ENCODE measurements at places on chromosomes 7 and 10.

DNA sequence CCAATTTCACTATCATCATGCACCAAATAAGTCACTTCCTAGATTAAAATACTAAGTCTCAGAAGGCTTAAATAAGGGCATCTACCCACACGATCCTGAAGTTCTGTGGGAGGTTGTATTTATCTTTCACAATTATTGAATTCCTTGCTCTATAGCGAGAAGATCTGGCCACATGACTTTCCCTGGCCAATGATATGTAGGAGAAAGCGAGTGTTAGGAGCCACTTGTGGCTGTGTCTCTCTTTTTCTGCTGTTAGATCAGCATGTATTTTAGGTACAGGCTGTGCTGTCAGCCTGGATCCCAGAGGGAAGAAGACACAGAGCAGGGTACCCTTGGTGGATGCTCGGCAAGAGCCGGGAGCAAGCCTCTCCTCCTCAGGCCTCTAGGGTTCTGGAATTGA lies 131.3 kb upstream of the DPP6 start:
- no peak for DNase-seq

DNA sequence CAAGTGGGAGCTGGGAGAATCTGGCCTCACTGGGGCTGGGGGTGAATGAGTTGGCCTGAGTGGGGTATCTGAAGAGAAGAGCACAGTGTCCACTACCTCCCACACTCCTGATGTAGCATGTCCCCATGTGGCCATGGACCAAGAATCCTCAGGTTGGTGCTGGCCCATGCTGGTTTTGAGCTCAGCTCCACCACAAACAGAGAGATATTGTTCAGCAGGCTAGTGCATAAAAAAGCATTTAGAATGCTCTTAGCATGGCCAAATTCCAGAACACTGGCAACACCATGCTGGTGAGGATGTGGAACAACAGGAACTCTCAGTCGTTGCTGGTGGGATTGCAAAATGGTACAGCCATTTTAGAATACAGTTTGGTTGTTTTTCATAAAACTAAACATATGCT lies 61.4 kb downstream of the FRMPD2 start:
- DNase-seq, result no peak

DNA sequence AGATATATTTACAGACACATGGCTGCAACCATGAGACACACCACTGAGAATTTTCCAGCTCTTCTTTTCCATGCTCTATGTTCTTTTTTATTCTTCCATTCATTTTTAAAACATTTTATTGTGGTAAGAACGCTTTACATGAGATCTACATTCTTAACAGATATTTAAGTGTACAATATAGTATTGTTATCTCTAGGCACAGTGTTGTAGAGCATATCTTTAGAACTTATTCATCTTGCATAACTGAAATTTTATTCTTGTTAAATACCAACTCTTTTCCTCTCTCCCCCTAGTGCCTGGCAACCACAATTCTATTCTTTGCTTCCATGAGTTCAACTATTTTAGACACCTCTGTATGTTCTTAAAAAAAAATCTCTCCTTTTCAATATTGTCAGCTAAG lies 67.1 kb upstream of the HABP2 start:
- DNase-seq, result no peak

GRCh38 chr10:69567920-69568319 lies 5.3 kb downstream of the NEUROG3 start:
- peak; percentile 26 for DNase-seq

- no peak for DNase-seq
These were observed 16.9 kb upstream of the ADGRA1 start for GRCh38 chr10:133070810-133071209.

- no peak for DNase-seq
These were observed 380.8 kb upstream of the LRGUK start for GRCh38 chr7:133746305-133746704.

GRCh38 chr10:127905848-127906261 lies 1.0 kb upstream of the PTPRE start:
- DNase-seq, result no peak

DNA sequence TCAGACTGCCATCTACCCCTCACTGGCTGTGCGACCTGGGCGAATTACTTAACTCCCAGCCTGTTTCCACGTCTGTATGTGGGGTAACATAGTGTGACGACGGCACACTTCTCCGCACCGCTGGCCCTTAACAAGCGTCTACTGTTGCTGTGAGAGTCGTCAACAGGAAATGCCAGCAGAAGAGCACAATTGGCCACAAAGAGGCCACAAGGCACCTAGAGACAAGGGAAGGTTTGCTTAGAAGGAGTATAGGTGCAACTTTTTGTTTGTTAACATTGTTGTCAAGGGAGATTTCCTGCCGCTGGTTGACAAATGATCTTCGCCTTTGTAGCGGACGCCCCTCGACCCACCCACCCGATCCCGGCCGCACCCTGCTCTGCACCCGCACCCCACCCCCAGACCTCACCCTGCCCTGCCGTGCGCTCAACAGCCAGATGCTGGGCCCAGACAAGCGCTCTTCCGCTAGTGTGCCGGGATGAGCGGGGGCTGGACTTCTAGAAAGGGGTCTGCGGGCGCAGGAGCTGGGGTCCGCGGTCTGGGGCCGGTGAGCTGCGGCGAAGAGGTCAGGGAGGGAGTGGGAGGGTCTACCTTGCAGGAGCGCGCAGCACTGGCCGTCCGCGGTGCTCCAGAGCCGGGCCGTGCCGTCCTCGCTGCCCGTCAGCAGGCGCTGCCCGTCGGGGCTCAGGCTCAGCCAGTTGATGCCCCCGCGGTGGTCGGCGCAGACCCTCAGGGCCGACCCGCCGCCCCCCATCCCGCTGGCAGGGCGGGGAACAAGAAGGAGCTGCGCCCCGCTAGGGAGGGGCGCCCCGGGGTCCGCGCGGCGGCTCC lies 785 bp downstream of the WDR86 start:
- no peak for DNase-seq

- no peak for DNase-seq
These were observed 357.2 kb downstream of the LRMDA start for GRCh38 chr10:75788394-75789205.

DNA sequence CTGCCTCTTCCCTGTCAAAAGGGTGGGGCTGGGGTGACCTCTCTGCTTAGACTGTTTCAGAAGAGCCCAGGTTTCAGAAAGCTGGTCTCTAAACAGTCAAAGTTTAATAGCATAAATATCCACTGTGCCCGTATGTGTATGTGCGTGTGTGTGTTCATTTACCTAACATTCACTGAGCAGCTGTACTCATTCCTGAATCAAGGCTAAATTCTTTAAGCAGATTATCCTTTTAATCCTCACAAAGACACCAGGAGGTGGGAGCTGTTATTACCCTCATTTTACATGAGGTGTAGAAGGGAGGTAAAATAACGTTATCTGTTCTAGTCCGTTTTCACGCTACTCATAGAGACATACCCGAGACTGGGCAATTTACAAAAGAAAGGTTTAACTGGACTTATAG lies 72.2 kb downstream of the RSU1 start:
- DNase-seq, result peak; percentile 65

DNA sequence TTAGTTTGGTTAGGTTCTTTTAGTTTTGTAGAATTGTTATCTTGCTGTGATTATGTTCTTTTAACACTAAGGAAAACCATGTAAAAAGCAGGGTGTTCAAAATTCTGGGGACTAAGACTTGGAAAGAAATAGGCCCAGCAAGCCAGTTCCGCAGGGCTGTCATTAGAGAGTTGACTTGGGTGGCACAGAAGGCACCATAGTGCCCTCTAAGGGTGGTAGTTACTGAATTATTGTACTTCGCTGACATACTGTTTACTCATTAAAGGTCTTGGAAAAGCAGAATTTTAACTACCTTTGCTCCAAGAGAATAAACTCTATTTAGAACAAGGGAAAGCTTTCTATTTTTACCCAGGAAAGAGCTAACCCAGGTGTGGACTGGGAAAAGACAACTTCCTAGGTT lies 86.5 kb downstream of the OTUD1 start:
- DNase-seq, result peak; percentile 36

DNA sequence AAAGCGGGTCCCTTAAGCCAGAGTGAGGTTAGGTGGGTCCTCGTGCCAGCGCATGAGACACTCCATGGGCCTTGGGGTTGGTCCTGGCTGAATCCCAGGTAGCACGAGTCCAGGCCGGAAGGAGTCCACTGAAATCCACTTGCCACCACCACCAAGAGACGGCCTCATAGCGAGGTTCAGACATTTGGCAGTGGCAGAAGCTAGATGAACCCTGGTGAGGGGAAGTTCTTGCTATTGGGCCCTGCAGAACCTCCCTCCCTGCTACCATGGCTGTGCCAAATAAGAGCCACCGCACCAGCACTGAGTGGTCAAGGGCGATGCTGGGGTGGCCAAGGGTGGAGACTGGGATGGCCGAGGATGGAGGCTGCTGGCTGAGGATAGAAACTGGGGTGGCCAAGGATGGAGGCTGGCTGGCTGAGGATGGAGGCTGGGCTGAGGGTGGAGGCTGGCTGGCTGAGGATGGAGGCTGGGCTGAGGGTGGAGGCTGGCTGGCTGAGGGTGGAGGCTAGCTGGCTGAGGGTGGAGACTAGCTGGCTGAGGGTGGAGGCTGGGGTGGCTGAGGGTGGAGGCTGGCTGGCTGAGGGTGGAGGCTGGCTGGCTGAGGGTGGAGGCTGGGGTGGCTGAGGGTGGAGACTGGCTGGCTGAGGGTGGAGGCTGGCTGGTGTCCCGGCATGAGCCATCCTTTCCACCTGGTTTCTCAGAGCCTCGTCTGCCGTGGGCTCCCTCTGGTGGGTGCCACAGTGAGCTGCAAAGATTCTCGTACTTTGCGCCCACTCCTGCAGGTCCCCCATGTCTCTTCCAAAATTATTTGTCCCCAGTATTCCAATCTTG lies 88.2 kb downstream of the ELFN1 start:
- peak; percentile 85 for DNase-seq
